ENCODE measurements at places on chromosomes 1 and 21.

DNA sequence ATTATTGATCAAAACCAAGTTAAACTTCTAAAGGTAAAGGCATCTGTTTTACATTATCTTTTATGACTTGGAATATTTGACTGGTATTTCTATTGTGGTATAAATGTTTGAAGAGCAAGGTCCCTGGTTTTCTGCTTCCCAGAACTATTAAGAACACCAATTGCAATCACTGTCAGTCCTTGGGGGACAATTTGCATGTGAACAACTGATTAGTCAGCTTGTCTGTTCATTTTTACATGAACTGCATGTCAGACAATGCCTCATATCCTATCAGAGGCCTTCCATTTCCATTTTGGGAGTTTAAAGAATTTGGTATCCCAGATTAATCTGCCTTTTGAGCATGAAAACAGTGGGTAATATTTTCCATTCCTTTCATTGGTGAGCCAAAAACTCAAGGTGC, 654.9 kb upstream of the USP24 start:
- no peak for DNase-seq

DNA sequence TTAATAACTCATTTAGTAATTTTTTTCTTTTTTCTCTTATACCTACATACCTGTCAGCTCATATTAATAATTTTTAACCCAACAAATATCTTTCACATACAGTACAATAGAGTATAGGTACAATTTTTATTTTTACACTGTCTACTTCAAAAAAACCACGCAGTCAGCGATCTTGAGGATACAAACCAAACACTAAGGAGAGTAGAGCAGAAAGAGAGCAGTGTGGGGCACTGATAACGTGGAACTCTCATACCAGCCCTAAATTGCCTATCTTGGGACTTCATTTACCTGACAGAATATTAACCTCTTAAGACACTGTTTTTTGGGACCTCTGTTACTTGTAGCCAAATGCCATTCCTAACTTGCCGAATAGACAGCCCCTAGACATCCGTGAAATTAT, 5.5 kb downstream of the TRMT1L start:
- DNase-seq, result no peak

DNA sequence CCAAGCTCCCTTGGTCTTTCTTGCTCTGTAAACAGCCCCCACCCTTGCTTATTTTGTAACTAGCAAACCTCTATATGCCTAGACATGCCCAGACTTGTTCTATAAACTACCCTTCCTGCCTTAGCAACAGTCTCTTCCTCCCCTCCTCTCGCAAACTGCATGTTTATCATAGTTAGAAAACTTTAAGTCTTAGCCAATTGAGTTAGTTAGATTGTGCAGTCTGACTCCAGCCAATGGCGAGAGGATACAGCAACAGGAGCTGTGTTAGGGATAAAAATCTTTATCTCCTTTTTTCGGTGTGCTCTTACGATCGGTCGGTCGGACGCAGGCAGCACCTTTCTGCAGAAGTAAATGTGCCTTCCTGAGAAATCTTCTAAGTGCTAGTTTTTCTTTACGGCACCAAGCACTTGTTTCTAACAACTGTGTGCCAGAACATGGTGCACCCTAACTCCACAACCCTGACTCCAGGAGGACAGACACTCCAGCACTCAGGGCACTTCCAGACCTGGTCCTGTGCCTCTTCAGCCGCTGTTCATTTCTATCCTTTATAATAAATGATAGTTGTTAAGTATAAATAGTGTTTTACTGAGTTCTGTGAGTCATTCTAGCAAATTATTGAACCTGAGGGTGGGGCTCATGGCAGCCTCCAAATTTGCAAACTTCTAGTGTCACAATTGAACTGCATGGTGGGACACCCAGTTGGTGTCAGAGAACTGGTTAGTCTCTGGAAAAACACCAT, 25.7 kb upstream of the GNG4 start:
- DNase-seq, result no peak

DNA sequence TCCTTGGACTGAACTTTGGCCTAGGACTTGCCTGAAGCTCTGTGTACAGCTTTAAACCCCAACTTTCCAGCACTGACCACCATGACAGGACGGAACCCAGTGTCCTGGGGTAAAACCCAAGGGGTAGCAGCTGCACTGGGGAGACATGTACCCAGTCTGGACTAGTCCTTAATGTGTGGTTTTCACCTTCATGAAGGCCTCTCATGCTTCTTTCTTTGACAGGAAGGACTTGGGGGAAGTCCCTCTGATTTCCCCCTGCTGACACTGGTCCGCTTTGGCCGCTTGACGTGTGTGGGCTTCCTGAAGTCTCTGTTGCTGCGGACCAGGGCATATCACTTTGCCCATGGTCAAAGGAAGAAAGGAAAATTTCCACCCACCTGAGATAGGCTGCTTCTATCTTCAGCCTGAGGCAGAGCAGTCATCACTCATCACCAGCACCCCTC, 66.3 kb upstream of the PRDX6 start:
- DNase-seq, result no peak

- DNase-seq, result no peak
These were observed 256.8 kb downstream of the KAZN start for GRCh38 chr1:14855268-14855667.

DNA sequence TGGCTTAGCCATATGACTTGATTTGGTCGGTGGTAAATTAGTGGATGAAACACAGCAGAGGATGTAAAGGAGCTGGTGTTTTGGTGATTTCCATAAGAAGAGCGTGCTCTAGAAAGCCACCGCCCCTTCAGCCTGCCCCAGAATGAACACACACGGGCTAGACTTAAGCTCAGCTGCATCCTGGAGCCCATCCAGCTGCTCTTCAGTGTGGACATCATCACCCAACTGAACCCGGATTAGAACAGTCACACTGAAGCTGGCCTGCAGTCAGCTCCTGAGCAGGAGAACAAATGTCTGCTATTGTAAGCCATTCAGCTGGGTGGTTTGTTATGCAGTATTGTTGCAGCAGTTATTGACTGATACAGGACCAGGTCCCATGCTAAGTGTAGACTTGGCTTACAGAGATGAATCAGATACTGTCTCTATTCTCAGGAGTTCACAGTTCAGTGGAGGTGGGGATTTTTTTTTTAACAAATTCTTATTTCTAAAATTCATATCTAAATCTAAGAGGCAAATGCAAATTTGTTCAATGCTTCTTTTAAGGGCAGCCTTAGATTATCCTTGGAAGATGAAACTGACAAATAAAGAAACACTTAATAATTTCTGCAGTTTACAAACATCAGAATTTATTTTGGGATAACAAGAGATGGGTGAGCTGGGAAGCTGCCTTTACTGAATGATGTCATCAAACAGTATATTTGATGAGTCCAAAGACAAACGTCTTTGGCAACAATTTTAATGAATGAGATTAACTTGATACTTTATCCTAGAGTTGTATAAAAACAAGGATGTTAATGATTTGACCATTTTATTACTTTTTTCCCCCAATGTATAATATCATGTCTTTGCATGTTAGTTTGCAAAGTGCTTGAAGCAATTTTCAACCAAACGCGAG, 251.2 kb downstream of the TRABD2B start:
- DNase-seq, result no peak

DNA sequence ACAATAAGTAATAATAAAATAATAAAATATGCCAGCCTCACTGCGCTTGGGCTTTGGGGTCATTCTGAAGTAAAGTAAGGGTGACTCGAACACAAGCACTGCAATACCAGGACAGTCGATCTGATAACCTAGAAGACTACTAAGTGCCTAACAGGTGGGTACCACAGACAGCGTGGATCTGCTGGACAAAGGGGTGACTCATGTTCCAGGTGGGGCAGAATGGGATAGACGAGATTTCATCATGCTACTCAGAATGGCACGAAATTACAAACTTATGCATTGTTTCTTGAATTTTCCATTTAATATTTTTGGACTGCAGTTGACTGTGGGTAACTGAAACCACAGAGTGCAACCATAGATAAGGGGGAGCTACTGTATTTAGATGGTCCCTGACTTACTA, 221.1 kb upstream of the GREM2 start:
- DNase-seq, result no peak

GRCh38 chr1:35790670-35791069, 17.1 kb upstream of the AGO4 start:
- no peak for DNase-seq

DNA sequence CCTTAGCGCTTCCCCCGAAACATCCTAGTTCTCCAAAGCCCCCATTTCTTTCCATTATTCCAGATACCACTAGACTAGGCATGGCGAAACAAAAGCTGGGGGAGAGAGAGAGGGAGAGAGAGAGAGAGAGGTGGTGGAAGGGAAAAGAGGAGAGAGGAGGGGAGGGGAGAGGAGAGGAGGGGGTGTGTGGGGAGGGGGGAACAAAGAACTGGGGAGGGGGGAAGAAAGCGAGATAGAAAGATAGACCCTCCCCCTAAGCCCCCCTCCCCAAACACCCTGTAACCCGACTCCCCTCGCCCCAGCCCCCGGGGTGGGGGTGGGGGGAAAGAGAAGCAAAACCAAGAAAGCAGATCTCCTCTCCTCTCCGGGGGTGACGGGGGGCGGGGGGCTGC, 352 bp downstream of the MEX3A start:
- no peak for DNase-seq

DNA sequence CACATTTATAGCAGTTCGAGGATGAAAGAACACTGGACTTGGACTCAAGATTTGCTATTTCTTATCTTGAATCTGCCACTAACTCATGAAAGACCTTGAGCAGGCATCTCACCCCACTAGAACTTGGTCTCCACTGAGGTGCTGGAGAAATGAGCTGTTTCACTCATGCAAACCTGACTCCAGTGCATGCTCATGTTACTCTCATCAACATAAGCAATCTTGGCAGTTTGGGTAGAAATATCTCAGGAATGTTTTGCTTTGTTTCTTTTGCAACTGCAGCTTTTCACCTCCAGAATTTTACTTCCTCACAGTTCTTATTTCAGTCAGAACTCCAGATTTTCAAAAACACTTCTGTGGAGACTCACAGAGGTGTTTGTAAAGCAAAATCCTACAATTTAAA, 46.2 kb upstream of the DAB1 start:
- DNase-seq, result no peak

DNA sequence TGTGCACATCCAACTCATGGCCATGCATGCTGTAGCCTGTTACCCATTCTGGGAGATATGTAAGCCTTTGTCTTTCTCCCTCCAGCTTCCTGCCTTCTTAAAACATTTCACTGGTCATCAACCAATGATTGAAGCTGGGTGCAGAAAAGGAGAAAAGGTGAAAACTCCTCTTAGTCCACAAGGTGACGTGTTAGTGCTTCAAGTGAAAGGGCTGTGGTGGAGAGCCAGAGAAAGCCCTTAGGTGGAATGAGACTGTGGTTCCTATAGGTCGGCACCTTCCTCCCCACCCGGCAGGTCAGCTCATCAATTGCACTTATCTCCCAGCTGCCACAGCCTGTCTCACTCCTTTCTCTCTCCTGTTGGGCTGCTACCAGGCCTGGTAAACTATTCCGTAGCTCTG, 30.4 kb downstream of the ERG start:
- no peak for DNase-seq

Measured in stimulated activated CD8-positive, alpha-beta memory T cell treated with anti-CD3 and anti-CD28 coated beads, Interleukin-7, amount 100 ng/mL, for 24 hours (primary cell).